Renal cortex interstitium (tissue), 15 donors: ENCODE measurements at places on chromosomes 6 and 20.

GRCh38 chr6:92023410-92023966, 1395.9 kb downstream of the EPHA7 start:
- no peak for DNase-seq

- DNase-seq = no peak
Measured at GRCh38 chr6:128316258-128316929, 204.0 kb downstream of the PTPRK start.

DNA sequence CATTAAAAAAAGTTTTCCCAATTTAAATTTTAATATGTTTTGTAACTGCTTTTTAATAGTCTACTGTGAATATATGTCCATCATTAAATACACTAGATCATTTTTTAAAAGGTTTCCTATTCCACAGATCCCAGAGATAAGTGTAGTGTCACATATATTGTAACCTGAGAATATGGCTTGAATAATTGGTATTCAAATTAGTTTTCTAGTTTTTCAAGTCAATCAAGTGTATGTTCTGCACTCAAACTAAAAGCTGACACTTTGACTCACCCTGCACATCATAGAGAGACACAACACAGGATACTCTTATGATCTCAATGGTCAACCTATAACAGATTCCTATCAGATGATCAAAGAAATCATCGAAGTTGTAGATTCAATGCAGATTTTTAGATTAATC, 49.1 kb downstream of the ZHX3 start:
- no peak for DNase-seq

DNA sequence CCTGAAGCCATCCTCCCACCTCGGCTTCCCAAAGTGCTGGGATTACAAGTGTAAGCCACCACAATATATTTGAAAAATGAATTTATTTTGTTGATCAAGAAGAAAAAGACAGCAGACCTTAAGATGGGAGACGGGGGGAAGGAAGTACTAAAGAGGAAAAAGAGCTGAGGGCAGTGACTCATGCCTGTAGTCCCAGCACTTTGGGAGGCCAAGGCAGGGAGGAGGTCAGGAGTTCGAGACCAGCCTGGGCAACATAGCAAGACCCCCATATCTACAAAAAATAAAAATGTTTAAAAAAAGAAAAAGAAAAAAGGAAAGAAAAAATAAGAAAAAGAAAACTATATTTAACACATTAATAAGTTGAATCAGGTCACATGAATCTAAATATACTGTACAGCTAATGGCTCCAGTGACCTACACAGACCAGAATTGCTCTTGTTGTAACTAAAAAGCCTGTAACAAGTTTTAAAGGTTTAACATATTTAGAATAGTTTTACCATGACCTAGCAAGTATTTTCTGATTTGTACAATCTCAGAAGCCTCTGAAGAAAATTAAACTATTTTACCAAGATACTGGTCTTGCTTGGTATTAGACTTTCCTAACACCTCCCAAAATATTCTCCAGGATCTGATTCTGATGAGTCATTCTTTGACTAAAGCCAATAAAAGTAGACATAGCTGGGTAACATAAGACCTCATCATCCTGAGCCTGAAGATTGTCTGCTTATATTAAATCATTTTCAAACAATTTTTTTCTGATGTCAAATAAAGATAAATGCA, 4.3 kb upstream of the AKIRIN2 start:
- no peak for DNase-seq

DNA sequence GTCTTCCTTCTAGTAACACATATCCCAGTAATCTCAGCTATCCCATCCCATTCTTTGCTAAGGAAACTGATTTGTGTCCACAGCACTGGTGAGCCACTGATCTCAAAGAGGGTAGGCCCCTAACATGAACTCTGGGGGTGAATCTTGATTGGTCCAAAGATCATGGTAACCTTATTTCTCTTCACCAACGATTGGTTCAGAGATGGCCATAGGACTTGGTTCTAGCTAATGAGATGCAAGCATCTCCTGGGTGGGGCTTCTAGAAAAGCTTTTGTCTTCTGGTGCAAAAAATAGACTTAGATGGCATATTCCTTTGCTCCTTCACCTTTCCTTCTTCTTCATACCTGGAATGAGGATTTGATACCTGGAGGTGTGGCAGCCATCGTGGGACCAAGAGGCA, 43.8 kb upstream of the SIRPA start:
- DNase-seq = no peak

GRCh38 chr6:109306733-109307132, 75.5 kb downstream of the CD164 start:
- DNase-seq = no peak
